ENCODE measurements at places on chromosomes 1 and 21.

DNA sequence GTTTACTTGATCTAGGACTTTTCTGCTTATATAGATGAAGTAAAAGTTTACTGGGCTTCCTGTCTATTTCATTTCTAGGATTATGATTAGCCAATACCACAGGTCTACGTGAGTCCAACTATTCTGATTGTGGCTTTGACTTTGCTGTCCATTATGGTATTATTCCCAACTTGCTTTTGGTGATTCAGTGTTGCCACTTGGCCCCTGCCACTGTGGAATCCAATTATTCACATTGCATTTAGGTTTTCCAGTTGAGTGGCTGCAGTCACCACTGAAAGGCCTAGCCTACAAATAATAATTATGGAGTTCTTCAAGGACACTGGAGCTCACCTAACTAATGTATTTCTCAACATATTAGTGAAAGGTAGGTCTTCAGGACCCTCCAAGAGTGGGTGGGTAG lies 574.3 kb upstream of the USP24 start:
- DNase-seq = no peak

- DNase-seq = no peak
Observed at GRCh38 chr1:32339363-32339978, 3.4 kb upstream of the MARCKSL1 start.

- no peak for DNase-seq
Observed at GRCh38 chr21:45514311-45515021, 27.8 kb downstream of the SLC19A1 start.

DNA sequence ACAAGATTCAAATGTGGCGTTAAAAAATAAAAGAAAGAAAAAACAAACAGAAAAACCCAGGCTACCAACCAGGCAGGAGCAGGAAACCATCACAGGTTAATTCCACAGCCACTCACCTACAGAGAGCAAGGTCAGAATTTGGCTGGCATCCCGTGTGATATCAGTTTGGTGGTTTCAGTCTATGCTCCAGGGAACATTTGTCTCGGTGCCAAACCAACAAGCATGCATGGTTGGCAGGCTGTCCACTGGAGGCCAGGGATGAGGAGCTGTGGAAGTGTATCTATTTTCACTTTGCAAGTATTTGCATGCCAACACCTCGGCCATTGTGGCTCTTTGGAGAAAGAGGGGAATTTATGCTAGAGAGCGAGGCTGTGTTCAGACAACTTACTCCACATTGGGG lies 53.1 kb upstream of the PROX1 start:
- DNase-seq = no peak

GRCh38 chr1:26787381-26787705 lies 407 bp upstream of the PIGV start:
- DNase-seq = peak; percentile 43

- no peak for DNase-seq
Observed at GRCh38 chr1:85048296-85049064, at the start of gene MCOLN3. TSS of gene MCOLN3 (minus strand) at chr1:85048500. CDS start at chr1:85045360, 3,140 bp downstream.

GRCh38 chr1:198483006-198483405 lies 57.5 kb downstream of the ATP6V1G3 start:
- no peak for DNase-seq

GRCh38 chr1:21104683-21105082 lies 72.0 kb downstream of the EIF4G3 start:
- DNase-seq = no peak

GRCh38 chr1:85544689-85545215 lies 35.8 kb upstream of the CCN1 start:
- DNase-seq = no peak

DNA sequence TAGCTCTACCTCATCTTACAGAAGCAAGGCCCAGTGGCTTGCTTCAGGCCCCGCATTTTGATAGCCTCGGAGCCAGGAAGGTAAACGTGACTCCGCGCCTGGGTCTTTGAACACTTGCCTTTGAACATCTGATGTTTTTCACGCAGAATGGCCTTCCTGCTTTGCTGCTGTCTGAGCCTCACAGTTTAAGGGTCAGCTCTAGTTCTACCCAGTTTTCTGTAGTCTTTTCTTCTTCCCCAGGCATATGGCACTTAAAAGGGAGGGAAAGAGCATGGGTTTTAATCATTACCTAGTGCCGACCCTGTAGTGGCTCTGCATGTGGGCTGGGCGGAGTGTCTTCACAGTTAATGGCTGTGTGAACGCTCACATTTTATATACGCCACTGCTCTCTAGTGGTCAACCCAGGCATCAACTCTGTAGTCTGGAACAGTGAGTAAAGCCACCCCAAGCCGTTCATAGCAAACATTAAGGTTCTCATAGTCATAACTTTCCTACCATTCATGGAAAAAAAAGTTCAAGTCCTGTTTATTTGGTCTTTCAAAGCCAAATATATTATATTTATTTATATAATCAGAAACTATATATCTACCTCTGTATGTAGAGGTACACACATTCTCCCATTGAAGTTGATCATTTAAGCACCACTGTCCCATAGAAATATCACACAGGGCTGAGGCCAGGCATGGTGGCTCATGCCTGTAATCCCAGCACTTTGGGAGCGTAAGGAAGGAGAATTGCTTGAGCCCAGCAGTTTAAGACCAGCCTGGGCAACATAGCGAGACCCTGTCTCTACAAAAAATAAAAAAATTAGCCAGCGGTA lies 78.1 kb downstream of the IER5 start:
- DNase-seq = peak; percentile 46

- no peak for DNase-seq
Observed at GRCh38 chr1:227998374-227999055, 8.3 kb upstream of the WNT3A start.

- no peak for DNase-seq
Observed at GRCh38 chr1:54163051-54163450, 10.3 kb upstream of the CDCP2 start.

- no peak for DNase-seq
Observed at GRCh38 chr21:46038341-46038829, 56.8 kb downstream of the COL6A1 start.

GRCh38 chr1:65449214-65449823 lies 28.9 kb downstream of the LEPR start:
- no peak for DNase-seq

DNA sequence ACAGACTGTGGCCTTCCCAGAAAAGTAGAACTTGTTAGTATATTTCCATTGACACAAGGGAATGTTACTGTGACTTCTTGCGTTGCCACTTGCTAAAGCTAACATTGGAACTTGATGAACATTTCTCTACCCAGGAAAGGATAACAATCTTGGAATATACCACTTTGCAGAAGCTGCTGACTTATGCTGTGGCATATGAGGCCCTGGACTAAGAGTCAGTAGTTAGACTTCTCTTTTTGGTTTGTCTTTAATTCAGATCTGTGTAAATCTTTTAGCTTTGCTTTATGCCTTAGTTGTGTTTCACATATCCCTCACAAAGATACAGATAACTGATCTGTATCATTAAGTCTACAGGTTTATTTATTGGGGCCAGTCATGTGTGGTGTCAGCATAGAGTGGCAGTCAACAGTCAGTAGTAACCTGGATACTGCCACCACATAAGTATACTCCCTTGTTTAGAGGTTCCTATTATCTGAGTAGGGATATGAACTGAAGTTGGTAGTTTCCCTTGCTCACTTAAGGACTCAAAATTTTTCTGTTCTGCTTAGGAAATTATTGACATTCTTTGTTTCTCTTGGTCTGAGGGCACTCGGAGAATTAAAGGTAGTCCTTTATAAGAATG lies 14.7 kb downstream of the RNF2 start:
- DNase-seq = no peak

GRCh38 chr21:41366522-41367151 lies 4.8 kb downstream of the MX2 start:
- DNase-seq = no peak

- DNase-seq = no peak
Observed at GRCh38 chr21:31283025-31283424, 61.0 kb downstream of the TIAM1 start.

GRCh38 chr21:20306836-20307235 lies 691.4 kb upstream of the NCAM2 start:
- DNase-seq = no peak

DNA sequence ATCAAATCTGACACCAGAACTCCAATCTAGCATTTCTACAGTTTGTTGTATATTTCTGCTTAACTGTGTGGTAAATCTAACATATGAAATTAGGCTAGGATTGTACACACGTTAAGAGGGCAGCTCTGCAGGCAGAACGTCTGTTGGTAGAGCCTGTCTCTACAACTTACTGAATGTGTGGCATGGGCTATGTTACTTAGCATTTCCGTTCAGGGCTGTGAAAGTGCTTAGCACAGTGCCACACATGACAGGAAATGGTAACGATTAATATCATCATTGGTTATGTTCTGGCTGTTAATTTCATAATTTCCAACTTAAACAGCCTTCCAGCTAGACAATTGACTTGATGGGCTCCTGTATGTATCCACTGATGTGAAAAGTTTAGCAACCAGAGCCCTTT lies 9.6 kb upstream of the C8B start:
- DNase-seq = no peak

DNA sequence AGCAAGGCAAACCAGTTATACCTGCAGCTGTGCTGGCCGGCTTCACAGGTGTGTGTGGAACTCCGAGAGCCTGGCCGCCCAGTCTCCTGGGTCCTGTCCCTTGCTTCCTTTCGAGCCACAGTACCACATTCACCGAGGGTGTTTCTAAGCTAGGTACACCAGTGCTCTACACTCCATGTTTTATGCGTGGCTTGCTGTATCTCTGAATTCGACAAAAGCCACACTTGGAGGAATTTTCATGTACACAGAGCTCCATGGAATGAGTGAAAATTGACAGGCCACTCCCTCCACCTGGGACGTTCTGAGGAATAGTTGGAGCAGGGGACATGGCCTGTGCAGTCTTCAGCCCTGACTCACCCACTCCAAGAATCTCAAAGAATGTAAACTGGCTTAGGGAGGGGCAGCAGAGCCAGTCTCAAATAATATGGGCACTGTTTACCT lies 14.0 kb downstream of the ETS2 start:
- no peak for DNase-seq

DNA sequence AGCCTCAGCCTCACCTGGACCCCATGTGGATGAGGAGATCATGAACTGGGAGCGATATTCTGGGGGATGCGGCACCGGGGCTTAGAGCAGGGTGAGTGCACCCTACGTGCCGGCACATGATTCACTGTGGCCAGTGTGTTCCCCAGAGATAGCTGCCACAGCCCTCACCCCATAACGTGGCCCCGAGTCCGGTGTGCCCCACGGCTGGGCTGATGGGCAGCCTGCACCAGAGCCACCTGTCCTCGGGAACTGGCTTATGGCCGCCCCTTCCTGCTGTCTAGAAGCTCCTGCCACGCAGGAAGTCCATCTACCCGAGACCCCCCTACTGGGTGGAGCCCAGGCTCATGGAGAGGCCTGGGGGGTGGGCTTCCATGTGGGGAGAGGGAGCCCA lies 39.1 kb upstream of the SLC19A1 start:
- no peak for DNase-seq
